ENCODE measurements at places on chromosomes 6 and 20.

DNA sequence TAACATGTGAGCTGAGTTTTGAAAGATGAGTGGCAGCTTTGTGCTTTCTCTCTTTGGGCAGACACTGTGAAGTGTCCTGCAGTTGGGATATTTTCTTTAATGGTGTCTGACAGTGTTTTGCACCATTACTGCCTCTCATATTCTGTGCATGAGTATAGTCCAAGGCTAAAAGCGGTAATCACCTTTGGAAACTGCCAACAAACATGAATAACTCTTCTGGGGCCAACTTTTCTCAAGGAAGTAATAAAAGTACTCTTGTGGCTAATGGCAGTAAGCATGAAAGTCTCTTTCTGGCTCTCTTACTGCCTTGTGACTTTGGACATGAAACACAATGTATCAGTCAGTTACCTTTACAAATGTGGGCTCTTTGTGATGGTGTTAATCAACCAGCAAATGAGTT, 91.7 kb upstream of the SOX4 start:
- no peak for DNase-seq

GRCh38 chr6:85419046-85419759, 30.7 kb upstream of the NT5E start:
- DNase-seq, result peak; percentile 30

GRCh38 chr6:88665131-88665530, 298.3 kb downstream of the RNGTT start:
- no peak for DNase-seq

DNA sequence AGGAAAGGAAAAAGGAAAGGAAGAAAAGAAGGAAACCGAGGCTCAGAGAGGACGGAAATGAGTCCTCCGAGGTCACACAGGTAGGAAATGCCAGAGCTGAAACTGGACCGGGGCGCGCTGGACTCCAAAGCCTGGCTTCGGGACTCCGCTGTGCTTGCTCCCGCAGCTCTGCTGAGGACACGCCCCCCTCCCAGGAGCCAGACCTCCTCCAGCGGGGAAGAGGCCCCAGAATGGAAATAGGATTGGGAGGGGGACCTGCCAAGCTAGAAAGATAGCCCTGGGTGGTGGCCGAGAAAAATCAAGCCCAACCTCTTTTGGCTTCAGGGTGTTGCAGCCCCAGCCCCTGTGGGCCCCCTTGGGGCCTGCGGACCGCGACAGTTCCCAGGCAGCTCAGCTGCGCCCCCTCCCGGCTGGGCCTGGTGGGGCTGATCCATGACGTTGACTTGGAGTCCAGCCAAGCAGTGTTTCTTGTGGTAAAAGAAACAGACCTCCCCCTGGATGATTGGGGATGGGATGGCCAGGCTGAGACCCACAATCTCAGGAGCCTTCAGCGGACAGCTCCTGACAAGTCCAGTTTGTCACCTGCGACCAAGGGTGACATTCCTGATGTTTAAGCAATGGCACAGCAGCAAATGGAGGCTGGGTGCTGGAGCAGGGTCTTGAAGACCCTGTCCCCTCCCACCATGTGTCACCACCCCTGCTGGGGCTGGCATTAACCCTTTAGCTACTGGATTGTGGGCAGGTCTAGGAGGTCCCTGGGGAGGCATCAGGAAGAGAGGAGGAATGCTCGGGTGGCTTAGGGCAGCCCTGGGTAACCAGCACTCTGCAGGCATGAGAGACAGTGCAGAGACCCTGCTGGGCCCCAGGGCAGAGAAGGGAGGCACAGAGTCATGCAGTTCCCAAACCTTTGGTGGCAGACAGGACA, 55.4 kb downstream of the RIPOR3 start:
- peak; percentile 84 for DNase-seq

DNA sequence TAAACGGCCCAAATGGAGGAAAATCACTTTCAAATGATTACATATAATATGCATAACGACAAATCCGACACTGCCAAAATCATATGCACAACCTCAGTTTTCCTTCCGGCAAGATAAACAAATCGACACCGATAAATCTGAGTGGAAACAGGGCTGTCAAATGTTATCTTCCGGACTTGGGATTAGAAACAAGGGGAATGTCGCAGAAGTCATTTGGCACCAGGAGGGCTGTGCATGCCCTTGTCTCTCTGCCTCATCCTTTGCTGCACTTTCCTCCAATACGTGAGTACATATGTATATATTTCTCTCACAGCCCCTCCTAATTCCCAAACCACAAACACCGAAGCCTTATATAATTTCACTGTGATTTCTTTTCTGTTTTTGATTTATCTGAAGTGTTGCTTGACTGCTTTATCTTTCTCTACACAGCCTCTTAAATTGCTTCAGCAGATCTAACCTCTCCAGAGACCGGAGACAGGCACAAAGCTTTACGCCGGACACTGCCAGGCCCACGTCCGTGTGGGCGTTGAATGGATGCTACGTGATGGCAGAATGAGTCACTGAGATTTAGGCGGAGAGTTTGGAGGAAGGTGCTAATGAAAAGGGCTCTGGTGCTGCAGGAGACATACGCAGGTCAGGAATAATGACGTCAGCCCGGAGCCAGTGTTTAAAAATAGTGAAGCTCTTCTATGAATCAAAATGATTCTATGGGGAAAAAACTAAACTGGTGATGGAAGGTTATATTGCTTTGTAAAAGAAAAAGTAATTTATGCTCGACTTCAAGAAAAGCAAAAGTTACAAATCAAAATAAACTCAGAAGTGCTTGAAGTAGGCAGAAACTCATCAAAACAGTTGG, 21.0 kb upstream of the PRELID3B start:
- peak; percentile 28 for DNase-seq

Measured in right hindlimb (tissue), 1 donor.